ENCODE measurements at places on chromosomes 6 and 20.

GRCh38 chr6:79030511-79030910, 47.5 kb downstream of the PHIP start:
- DNase-seq, result no peak

DNA sequence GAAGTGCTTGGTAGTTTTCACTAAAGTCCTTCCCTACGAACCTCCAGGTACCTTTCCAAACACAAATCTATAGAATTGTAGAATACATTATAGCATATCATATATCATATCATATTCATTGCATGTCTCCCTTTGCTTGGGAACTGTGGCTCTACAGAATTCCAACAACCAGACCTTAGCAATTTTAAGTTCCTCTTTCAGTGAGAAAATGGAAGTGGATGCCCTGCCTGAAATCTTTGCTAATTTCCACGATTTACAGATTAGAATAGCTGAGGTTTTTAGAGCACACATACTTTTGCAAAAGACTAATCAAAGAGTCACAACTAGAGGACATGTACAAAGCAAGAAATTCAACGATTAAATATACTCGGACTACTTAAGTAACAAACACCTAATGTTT, 78.6 kb downstream of the TNFRSF21 start:
- DNase-seq, result no peak

GRCh38 chr20:41482647-41483552, 116.3 kb upstream of the EMILIN3 start:
- DNase-seq, result no peak

GRCh38 chr20:33229843-33230242, 6.0 kb upstream of the BPIFA1 start:
- no peak for DNase-seq

DNA sequence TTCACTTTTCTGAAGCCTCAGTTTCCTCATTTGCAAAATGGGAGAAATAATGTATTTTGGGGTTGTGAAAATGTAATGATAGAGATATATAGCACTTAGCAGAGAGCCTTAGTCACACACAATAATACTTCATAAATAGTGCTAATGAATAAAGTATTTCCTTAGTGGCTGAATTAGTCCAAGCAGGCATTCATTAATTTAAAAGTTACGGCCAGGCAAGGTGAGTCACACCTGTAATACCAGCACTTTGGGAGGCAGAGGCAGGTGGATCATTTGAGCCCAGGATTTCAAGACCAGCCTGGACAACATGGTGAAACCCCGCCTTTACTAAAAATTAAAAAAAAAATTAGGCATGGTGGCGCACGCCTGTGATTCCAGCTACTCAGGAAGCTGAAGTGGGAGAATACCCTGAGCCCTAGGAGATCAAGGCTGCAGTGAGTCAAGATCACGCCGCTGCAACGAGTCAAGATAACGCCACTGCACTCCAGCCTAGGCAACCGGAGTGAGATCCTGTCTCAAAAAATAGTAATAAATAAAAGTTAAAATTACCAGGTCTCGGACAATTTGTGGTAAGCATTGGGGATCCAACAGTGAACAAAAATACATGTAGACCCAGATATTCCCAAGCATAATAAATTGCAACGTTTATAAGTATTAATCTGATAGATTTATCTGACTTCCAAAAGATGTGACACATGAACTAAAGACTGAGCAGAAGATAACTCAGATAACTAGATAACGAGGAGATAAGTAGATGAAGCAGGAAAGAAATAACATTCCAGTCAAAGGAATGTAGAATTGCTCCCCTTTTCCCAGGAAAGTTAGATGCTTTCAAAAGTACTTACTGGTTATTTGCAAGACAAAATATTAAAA, 2.1 kb upstream of the IBTK start:
- no peak for DNase-seq

- DNase-seq, result no peak
Measured at GRCh38 chr6:150713931-150714330, 114.2 kb downstream of the PLEKHG1 start.

GRCh38 chr6:7784248-7784647, 58.3 kb downstream of the BMP6 start:
- no peak for DNase-seq

GRCh38 chr6:112027942-112028674, 25.8 kb upstream of the CCN6 start:
- no peak for DNase-seq

- DNase-seq, result no peak
Measured at GRCh38 chr6:127812985-127813698, 87.7 kb downstream of the THEMIS start.
